Nucleus accumbens (tissue), 56 donors: ENCODE measurements at places on chromosomes 3 and 15.
A peak's percentile ranks its signal among the peaks of the same experiment; 100 is the strongest.

DNA sequence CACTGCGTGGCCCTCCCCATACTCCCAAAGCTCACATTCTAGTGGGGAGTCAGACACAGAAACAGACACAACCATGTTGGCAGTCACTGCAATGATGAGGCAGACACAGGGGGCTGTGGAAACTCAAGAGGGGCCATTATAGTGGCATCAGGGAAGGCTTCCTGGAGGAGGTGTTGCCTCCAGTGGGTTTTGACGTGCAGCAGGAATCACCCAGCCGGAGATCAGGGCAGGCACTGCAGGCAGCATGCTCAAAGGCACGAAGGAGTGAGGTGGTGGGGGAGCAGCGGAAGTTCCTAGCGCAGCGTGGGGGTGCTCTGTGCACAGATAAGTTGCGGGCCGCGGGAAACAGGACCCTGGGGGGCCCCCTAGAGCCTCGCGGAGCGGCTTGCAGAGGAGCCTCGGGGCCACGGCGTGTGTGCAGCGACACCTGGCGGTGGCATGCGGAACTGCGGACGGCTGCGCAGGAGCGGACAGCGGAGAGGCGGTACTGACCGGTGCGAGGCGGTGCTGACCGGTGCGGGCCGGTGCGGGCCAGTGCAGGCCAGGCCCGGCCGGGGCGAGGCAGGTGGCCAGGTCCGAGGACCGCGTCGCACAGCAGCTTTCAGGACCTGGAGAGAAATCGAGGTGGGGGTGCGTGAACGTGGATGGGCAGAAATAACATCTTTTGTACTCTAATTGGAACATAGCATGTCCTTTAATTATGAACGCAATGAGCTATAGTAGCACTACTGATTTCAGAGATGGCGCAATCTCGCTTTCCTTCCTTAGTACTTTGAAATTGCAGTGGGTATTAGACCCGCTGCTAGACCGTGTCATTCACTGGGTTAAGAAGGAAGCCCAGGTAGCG is 101.5 kb downstream of the FBLN2 start:
- DNase-seq, result peak; percentile 34

- DNase-seq, result peak; percentile 15
These were observed 22.6 kb upstream of the RBP1 start for GRCh38 chr3:139561959-139562676.

DNA sequence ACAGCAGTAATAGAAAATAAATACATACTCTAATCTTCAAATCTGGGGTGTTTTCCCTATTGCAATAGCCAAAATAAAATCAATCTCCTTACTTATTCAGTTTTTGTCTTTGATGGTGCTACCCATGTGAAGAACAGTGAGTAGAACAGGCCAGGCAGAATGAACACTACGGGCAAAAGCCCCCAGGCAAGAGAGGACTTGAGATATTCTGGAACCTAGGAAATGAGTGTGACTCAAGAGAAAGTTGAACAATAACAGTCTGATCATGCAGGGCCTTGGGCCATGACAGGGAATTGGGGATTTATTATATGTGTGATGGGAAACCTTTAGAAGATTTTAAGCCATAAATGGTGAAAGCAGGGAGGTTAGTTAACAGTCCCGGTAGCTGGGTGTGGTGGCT is 14.0 kb upstream of the DUT start:
- no peak for DNase-seq

GRCh38 chr3:18489939-18490338 is 64.8 kb upstream of the SATB1 start:
- no peak for DNase-seq

DNA sequence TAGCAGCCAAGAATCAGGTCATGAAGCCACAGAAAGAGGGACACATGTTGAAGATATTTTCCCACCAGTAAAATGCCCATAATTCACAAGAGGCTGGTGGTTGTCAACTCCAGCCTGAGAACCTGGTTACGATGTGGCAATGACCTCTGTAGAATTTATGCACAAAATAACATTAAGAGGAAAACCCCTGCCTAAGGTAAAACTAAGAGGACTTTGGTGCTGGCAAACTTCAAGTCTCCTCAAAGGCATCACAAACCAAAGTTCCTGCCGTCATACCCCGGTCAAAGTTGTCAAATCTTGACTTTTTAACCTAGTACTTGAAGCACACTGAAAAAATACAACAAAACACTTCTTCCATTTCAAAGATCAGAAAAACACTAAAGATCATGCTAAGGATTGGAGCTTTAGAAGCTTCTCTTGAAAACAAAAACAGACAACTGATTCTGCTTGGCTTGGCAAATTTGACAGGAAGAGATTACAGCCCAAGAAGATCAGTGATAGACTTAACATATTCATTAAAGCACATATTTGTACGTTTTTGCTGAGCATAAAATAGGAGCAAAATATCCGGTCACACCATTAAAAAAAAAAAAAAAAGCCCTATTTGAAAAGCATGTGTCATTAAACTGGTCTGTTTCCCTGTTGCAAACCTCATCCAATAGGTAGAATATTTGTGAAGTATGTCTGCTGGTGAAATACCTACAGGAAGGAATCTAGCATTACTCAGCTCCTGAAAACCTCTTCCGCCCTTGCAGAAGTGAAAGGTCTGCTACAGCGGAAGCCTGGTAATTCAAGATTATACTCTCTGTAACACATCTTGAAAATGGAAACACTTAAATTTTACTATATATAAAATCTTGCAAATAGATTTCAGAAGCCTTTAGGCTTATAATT is 22.8 kb downstream of the EIF4E3 start:
- no peak for DNase-seq

- no peak for DNase-seq
These were observed 142.0 kb upstream of the TOPAZ1 start for GRCh38 chr3:44099566-44100297.

- no peak for DNase-seq
These were observed 70.2 kb upstream of the PIK3R4 start for GRCh38 chr3:130816561-130817445.

GRCh38 chr15:38171973-38172372 is 80.7 kb upstream of the SPRED1 start:
- no peak for DNase-seq

- no peak for DNase-seq
These were observed 50.8 kb upstream of the CRTC3 start for GRCh38 chr15:90478846-90479481.

GRCh38 chr3:135136361-135137100 is 341.5 kb downstream of the EPHB1 start:
- DNase-seq, result no peak

DNA sequence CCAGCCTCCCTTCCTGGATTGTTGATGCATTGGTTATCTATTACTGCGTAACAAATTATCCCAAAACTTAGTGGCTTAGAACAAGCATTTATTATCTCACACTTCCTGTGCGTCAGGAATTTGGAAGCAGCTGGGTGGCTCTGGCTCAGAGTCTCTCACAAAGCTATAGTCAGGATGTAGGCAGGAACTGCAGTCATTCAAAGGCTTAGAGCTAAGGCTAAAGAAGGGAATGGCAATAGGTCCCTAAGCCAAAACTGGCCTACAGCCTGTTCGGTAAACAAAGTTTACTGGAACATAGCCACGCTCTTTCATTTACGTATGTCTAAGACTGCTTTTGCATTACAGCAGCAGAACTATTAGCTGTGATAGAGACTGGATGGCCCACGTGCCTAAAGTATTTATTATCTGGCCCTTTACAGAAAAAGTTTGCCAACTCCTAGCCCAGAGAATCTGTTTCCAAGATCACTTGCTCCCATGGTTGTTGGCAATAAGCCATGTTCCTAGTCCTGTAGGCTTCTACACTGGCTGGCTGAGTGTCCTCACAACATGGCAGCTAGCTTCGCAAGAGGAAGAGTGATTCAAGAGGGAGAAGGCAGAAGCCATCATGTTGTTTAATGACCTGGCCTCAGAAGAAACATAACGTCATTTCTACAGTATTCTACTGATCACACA is 132.4 kb downstream of the SNRK start:
- no peak for DNase-seq

DNA sequence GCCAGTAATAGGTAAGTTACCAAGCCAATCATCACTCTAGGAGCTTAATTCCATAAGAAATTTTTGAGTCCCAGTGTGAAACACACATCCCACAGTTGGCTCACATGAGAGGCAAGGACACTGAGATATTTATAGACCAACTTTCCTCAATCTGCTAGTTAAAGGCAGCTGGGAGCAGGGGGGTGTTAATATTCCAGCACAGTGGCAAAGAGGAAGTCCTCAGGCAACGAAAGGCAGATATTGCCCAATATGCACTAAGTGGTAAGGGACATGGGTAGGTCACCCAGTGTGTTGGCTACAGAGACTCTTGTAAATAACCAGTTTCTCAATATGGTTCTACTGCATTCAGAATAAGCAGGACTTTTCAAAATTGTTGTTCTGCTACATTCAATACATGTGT is 61.0 kb downstream of the TOP2B start:
- no peak for DNase-seq

GRCh38 chr3:141000027-141000663 is 51.0 kb upstream of the SPSB4 start:
- peak; percentile 53 for DNase-seq

GRCh38 chr3:124761250-124761796 is 31.1 kb downstream of the UMPS start:
- peak; percentile 67 for DNase-seq

- no peak for DNase-seq
These were observed 564.4 kb downstream of the TBL1XR1 start for GRCh38 chr3:176632925-176633324.

GRCh38 chr15:41934843-41935242 is 37.5 kb downstream of the EHD4 start:
- DNase-seq, result no peak

DNA sequence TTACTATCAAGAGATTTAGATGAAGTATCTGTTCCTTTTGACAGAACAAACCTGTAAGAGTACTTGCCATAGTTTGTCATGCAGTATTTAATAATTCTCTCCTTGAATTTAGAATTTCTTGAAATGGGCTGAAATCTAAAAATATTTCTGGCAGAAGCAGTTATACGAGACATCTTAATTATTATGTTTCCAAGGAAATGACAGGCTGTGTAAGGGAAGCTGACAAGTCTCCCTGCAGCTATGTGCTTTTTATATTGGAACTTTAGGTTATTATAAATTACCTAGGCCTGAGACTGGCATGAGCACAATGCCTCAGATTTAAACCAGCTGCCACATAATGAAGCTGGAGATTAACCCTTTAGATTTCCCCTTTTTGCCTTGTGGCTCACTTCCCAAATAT is 365.0 kb upstream of the EPHA6 start:
- no peak for DNase-seq
